ENCODE measurements at places on chromosomes 6 and 20.

DNA sequence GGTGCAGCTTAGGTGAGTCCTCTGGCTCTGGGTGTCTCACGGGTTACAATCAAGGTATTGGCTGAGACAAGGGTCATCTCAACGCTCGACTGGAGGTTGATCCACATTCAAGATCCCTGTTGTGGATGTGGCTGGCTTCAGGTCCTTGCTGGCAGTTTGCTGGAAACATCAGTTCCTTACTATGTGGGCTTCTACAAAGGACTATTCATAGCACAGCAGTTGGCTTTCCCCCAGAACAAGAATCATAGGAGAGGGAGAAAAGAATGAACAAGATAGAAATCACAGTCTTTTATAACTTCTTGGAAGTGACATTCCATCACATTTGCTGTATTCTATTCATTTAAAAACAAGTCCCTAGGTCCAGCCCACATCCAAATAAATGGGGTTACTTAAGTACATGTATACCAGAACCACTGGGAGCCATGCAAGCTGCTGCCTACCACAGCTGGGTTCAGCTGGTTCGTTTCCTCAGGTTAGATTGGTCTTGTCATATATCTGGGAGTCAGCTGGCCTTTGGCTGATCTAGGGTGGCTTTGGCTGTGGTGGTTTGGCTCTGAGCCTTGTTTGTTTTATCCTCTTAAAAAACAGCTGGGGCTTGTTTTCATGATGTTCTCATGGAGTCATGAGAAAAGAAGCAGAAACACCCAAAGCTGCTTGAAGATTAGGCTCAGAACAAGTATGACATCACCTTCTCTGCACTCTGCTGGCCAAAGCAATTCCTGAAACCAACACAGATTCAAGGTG lies 433.2 kb upstream of the SPTLC3 start:
- no peak for DNase-seq

GRCh38 chr6:11224252-11224965 lies 8.1 kb downstream of the NEDD9 start:
- peak; percentile 59 for DNase-seq

- DNase-seq: no peak
Observed at GRCh38 chr6:126631363-126631762, 291.4 kb downstream of the CENPW start.

GRCh38 chr6:99522531-99522930 lies 7.3 kb upstream of the USP45 start:
- no peak for DNase-seq

GRCh38 chr20:14113416-14113815 lies 118.1 kb downstream of the MACROD2 start:
- no peak for DNase-seq

GRCh38 chr6:32188381-32189068 lies 1.5 kb downstream of the PBX2 start:
- DNase-seq: no peak

- no peak for DNase-seq
Observed at GRCh38 chr6:4849226-4850022, 73.2 kb downstream of the CDYL start.

GRCh38 chr6:6793388-6794250 lies 205.1 kb downstream of the LY86 start:
- DNase-seq: no peak

- no peak for DNase-seq
Observed at GRCh38 chr6:93745306-93745705, 325.9 kb upstream of the EPHA7 start.

DNA sequence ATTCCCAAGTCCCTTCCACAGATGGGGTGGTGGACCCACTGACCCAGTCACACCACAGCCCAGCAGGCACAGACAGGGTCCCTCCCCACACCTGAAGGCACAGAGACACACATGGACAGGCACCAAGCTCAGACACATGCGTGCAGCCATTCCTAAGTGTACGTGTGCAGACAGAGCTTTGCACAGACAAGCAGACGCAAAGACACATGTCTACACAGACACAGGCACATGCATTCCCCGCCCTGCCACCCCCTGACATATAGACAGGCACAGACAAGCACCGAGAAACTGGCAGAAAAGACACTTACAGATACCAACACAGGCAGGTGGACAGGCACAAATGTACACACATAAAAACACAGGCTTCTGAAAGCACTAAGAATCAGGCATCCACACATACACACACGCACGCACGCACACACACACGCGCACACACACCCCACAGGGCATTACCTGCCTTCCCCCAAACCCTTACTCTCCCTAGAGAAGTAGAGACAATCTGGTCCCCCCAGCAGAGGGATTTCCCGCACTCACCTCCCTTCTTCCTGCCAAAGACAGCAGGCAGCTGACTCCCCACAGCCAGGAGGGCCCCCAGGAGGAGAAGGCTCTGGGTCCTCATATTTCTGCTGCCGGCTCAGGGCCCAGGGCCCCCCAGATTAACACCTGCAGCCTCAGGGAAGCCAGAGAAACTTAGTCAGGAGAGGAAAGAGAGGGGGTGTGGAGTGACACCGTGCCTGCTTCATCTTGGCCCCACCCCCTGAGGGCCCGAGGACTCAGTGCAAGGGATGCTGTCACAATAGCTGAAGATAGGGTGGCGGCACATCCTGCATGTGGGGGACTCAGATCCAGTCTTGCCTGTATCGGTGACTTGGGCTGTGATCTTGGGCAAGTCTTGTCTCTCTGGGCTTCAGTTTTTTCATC lies at the start of gene WFDC5:
Gene WFDC5, minus strand, starts transcription at position 710 of the 921 bp plus-strand sequence. Its CDS starts 91 bp downstream, at position 619.
- peak; percentile 29 for DNase-seq

DNA sequence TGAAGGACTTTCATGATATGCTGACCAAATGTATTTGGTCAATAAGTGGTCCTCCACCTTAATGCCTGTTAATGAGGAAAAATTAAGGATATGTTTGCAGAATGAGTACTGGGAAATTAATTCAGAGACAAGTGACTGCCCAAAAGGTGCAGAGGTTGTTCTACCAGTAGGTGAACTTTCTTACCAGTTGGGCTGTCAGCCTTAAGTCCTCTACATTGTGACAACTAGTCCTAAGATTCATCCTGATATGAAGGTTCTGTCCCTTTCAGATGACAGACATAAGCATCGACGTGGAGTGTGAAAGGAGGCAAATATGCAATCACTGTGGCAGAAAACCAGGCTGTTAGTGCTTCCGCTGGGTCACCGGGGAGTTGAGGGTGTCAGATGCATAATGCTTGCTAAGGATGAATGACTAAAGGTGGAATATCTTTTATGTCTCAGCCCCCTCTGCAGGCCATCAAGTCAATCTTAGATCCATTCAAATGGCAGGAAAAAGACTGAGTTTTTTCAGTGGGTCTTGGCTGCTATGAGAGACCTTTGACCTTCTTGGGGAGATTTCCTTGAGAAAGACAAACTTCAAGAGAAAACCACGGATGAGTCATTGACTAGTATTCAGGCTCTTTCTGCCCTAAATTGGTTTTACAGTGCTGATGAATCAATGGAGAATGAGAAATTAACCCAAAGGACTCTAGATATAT lies 226.0 kb downstream of the TPBG start:
- DNase-seq: peak; percentile 2

- DNase-seq: no peak
Observed at GRCh38 chr20:61835301-61835700, 230.4 kb downstream of the TAF4 start.

- DNase-seq: no peak
Observed at GRCh38 chr20:56964901-56965300, 301.5 kb downstream of the BMP7 start.

DNA sequence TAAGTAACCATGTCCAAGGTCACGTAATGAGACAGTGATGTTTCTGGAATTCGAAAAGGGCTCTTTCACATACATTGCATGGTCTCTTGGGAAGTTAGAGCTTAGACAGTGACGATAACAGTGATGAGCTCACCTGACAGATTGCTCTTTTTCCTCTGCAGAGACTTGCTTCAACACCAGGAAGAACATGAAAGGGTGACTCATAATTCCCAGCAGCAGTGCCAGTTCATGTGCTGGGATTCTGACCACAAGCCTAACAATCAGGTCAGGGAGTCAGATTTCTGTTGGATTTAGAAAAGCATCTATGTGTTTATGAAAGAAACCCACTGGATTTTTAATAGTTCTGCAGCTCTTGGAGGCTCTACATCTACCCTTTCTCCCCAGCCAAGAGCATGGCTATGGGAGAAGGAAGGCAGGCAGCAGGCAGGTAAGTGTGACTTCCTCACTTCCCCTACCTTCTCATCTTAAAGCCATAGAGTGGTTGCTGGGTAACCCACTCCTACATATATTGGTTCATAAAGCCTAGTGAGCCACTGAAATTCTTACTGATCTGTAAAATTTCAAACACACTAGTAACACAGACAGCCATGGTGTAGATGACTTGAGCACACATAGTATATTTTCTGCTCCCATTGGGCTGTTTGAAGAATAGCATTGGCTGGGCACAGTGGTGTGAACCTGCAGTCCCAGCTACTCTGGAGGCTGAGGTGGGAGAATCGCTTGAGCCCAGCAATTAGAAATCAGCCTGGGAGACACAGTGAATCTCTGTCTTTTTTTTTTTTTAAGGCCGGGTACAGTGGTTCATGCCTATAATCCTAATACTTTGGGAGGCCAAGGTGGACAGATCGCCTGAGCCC lies 44.4 kb upstream of the LOC128125822 start:
- DNase-seq: no peak

DNA sequence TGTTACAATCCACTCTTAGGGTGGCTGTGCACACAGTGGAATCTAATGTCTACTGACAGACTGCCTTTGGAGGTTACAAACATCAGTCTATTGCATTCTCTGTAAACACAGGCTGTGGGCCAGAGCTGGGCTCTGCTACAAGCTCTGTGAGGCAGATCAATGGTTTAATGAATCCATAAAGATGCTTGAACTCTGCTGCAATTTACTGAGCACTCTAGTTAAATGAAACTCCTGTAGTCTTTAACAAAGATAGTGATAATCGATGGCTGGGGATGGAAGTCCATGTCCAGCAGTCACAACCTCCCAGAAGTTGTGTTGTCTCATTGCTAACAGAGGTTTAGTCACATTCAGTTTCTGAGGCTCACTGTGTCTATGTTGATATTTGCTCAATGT lies 50.5 kb downstream of the SOBP start:
- no peak for DNase-seq

- DNase-seq: no peak
Observed at GRCh38 chr6:167530951-167531350, 206.1 kb downstream of the TTLL2 start.

DNA sequence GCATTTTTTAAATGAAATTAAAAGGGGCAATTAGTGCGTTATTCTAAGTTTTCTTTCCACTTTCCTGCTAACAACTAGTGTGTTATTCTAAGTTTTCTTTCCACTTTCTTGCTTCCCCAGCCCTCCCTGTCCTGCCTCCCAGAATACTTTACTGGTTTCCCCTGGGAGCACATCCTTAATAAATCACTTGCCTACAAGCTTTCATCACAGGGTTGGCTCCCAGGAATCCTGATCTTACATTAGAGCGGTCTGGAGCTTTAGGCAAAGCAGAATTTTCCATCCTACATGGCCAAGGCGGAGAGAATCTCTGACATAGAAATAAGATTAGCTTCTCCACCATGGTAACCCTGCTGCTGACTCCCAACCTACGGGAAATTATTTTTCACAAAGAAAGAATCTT lies 150.4 kb downstream of the BFSP1 start:
- DNase-seq: no peak
